GM12892 (cell line): ENCODE measurements at places on chromosomes 1 and 21.

DNA sequence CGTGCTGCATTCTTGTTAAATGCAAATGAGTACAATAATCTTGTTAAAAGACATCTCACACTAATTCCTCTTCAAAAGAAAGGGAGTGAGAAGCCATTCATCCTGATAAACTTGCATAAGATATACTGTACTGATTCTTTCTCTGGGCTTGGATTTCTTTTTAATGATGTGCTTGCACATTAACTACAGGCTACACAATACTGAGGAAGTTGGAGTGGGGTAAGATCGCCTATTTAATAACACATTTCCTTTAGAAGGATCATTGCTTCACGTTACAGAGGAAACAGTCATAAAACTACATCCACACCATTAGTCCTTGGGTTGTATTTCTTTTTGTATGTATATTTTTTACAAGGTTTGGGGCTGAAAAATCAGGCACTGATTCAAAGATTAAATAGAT is 36.6 kb downstream of the NRIP1 start:
- DNase-seq = no peak

GRCh38 chr1:16078925-16079656 is 5.6 kb upstream of the FAM131C start:
- peak; percentile 67 for DNase-seq

GRCh38 chr1:110338309-110338885 is 780 bp upstream of the RBM15 start:
- peak; percentile 61 for DNase-seq

DNA sequence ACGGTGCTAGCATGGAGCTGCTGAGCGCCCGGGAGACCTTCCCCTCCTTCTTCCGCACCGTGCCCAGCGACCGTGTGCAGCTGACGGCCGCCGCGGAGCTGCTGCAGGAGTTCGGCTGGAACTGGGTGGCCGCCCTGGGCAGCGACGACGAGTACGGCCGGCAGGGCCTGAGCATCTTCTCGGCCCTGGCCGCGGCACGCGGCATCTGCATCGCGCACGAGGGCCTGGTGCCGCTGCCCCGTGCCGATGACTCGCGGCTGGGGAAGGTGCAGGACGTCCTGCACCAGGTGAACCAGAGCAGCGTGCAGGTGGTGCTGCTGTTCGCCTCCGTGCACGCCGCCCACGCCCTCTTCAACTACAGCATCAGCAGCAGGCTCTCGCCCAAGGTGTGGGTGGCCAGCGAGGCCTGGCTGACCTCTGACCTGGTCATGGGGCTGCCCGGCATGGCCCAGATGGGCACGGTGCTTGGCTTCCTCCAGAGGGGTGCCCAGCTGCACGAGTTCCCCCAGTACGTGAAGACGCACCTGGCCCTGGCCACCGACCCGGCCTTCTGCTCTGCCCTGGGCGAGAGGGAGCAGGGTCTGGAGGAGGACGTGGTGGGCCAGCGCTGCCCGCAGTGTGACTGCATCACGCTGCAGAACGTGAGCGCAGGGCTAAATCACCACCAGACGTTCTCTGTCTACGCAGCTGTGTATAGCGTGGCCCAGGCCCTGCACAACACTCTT is 1.1 kb downstream of the TAS1R3 start:
- no peak for DNase-seq

DNA sequence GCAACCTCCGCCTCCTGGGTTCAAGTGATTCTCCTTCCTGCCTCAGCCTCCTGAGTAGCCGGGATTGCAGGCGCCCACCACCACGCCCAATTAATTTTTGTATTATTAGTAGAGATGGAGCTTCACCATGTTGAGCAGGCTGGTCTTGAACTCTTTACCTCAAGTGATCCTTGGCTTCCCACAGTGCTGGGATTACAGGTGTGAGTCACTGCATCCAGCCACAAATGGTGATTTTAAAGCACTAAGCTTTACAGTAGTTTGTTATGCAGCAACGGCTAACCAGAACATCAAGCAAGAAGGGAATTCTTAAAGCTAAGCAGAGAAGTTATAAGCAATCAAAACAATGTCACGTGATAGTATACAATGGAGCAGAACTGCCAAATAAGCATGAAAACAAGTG is 65.7 kb downstream of the NVL start:
- no peak for DNase-seq

GRCh38 chr1:115649964-115650363 is 8.2 kb downstream of the VANGL1 start:
- no peak for DNase-seq
